Brain pericyte (primary cell): ENCODE measurements at places on chromosomes 2 and 18.
A peak's percentile ranks its signal among the peaks of the same experiment; 100 is the strongest.

DNA sequence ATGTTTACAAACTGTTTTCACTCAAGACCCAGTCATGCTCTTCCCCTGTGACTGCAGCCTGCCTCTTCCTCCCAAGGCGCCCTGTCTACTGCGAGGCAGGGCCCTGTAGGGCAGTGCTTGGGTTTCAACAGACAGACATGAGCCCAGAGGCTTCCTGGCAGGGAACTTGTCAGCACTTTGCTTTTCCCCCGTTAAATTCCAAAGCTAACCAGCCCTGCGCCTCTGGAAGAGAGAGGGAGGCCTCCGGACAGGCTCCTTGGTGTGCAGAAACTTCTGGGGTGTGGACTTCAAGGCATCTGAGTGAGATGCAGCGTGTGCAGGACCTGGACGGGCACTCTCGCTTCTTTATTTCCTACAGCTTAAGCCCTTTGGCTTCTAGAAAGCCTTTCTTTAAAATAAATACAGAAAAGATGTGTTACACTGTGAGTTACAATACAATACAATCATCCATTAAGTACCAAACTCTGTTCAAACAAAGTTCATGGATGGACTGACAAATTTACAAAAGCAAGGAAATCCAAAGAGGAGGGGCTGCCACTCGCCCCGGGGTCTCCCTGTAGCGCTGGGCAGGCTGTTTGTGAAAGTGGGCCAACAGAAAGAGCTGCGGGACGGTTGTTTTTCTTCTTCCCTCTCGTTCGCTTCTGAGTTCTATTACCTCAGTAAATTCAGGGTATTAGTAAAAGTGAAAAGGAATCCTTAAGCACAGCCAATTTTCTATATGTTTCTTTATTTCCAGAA is 8.8 kb upstream of the ZNF516 start:
- no peak for DNase-seq

DNA sequence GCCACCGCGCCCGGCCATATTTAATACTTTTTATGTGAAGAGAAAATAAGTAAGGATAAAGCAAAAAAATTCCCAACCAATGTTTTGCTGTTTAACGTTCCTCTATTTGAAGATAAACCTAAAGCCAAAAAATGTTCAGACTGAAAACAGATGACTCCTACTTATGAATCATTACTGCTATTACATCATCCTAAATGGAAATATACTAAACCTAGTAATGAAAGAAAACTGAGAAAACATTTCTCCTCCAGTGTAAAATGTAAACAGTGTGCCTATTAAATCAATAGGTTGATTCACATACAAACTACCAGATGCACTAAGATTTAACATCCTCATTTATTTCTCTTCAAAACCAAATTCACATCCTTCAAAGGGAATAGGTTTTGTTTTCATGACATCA is 43.5 kb downstream of the CWC22 start:
- peak; percentile 11 for DNase-seq

- no peak for DNase-seq
Measured at GRCh38 chr2:241867776-241868420, 1.6 kb upstream of the RTP5 start.

DNA sequence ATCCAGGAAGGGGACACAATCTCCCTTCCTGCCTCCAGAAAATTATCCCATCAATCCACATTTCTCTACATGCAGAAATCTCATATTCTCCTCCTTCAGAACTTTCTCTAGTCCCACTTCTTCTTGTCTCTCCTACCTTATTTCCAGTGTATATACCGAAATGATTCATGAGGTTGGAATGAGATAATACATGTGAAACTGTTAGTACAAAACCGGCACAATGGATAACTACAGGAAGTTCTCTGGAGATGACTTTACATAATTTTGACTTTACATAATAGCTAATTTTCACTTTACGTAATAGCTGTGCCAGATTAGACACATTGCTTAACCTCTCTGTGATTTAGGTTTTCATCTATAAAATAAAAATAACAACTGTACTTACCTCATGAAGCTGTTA is 801.3 kb downstream of the ERBB4 start:
- no peak for DNase-seq

GRCh38 chr2:11286749-11287148 is 57.7 kb downstream of the ROCK2 start:
- DNase-seq = no peak

DNA sequence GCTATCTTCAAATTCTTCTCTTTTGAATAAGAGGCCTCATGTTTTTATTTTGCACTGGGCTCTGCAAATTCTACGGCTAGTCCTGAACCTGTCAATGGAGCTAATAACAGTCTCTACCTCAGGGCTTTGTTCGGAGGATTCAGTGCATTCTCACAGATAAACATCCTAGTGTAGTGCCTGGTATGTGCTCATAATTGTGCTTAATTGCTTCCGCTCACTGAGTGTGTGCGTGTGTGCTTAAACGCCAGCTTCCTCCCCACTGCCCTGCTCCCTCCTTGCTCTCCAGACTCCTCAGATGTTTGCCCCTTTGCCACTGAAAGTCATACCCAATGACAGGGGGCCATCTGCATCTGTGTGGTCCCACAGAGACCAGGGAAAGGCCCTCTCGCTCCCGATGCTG is 6.7 kb downstream of the GYPC start:
- DNase-seq = no peak

- no peak for DNase-seq
Measured at GRCh38 chr2:145689277-145689676, 1169.4 kb upstream of the ZEB2 start.

DNA sequence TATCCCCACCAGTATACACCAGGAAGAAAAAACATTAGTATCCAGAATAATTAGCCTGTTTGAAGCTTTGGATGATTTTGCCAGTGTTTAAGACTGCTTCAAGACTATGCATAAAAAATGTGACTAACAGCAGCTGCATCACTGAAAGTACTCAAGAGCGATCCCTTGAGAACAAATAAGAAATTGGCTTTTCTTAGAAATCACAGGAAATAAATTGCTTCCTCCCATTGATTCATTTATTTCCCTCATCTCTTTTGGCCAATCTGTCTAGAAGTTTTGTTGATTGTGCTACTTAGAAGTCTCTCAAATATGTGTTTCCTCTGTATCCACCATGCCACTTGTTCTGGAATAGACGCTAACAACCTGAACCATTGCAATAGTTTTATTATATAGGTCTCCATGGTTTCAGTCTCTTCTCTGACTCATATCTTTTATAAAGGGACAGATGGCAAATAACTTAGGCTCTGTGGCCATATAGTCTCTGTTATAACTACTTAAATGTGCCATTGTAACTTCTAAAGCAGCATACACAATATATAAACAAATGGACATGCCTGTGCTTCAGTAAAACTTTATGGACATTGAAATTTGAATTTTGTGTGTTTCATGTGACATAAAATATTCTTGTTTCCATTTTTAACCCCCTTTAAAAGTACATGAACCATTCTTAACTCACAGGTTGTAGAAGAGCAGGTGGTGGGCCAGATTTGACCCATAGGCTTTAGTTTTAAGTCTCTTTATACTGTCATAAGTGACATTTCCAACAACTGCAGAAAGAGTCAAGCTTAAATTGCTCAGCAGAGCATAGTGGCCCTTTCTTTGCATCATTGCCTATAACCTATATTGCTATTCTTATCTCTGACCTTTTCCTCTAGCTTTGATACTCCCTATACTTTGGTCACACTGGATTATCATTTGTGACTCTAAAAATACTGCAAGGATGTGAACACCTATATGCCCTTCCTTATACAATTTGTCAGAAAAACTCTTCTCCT is 123.9 kb downstream of the MC4R start:
- DNase-seq = no peak

GRCh38 chr18:63322908-63323634 is 3.5 kb upstream of the BCL2 start:
- no peak for DNase-seq

- DNase-seq = no peak
Measured at GRCh38 chr2:41958775-41959174, 89.0 kb upstream of the PKDCC start.
